ENCODE measurements at places on chromosomes 2 and 18. TPM values are rescaled to one million over a fixed set of nuclear protein-coding genes. Genes with fewer than 3 reads are reported as not detected.

ALPP gene
- total RNA-seq: not detected

TMEM247 gene
- not detected for total RNA-seq

NABP1 gene
- total RNA-seq: 45.5 TPM

SULT1C2 gene
- total RNA-seq: not detected

FASTKD2 gene
- total RNA-seq: 46.7 TPM

CSRNP3 gene
- total RNA-seq: 0.26 TPM

UPP2 gene
- not detected for total RNA-seq

PLCD4 gene
- 1.2 TPM for total RNA-seq

C2orf15 gene
- 0.90 TPM for total RNA-seq

CCDC85A gene
- total RNA-seq: 0.13 TPM

TRIM54 gene
- total RNA-seq: not detected

ASB18 gene
- 0.38 TPM for total RNA-seq

All from bronchial epithelial cell (primary cell).